ENCODE measurements at places on chromosomes 11 and 22. TPM values are rescaled to one million over a fixed set of nuclear protein-coding genes. Genes with fewer than 3 reads are reported as not detected.

- peak; percentile 36 for DNase-seq
Measured at GRCh38 chr11:13189561-13190426, 87.8 kb upstream of the BMAL1 start.

DNA sequence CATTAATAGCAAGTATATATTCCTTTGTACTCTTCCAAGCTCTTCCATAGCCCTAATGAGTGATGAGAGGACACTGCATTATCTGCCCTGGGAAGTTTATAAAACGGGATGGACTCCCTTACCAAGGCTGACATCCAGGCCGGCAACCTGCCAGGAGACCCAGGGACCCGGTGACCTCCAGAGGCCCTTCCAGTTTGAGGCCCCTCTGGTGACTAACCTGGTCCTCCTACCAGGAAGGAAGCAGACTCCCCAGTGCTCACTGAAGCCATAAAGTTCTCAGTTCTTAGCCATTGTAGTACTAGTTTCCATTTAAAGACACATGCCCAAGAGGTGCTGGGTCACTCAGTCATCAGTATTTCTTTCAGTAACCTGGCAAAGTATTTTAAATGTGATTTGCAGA lies 345.4 kb downstream of the TENM4 start:
- no peak for DNase-seq

DNA sequence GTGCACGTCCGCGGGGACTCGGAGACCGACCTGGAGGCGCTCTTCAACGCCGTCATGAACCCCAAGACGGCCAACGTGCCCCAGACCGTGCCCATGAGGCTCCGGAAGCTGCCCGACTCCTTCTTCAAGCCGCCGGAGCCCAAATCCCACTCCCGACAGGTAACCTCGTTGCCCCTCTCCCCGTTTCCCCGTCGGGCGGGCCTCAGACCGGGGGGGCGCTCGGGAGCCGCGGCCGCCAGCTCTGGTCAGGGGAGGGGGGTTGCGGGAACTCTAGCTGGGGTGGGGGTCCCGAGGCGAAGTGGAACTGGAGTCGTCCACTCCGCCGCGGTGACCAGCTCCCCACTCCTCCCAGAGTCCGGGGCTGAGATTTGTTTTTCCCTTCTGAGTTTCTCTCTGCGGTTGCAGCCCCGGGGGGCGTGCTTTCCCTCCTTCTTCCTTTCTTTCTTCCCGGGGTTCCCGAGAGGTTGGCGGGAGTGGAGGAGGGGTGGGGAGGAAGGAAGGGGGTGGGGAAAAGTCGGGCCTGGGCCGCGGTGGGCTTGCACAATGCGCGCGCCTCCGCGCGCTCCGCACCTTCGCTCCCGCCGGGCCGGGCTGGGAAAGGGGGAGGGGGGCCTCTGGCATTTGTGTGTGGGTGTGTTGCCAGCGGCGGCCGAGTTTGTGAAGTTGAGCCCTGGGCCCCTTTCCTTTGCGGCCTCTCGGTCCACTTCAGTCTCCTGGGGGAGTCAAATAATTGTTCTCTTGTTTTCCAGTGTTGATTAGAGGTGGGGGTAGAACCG lies 952 bp downstream of the YAP1 start:
- peak; percentile 94 for DNase-seq

GRCh38 chr11:111360150-111361043 lies 18.7 kb downstream of the POU2AF1 start:
- DNase-seq, result no peak

DNA sequence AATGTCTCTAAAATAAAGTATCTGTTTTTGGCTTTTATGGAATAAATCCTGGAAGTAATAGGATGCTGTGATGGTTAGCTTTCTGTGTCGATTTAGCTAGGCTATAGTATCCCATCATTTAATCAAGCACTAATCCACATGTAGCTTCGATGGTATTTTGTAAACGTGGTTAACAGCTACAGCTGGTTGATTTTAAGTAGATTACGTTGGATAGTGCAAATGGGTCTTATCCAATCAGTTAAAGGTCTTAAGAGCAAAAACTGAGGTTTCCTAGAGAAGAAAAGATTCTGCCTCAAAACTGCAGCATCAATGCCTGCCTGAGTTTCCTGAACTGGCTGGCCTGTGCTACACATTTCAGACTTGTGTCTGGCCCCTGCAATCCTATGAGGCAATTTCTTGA lies 314.2 kb upstream of the SORL1-AS1 start:
- no peak for DNase-seq

P2RX6 gene
- 11.8 TPM for total RNA-seq

SLC29A2 gene
- 30.2 TPM for total RNA-seq

DNA sequence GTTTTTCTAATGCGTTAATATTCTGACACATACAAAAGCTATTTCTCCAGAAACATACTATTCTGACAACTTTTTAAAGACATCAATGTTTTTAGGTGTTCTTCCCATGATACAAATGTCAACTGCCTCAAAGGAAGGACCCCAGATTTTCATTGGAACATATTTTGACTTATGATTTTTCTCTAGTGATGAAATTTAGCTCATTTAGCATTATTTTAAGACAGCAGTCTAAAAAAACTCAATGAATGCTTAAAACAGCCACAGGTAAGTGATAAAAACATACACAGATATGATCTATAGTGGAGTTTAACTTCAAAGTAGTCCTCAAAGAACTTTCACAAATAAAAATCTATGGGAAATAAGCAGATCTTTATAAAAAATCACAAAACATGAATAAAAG lies 24.9 kb downstream of the XKR3 start:
- no peak for DNase-seq

GRCh38 chr11:14764179-14764578 lies 120.6 kb downstream of the PDE3B start:
- DNase-seq, result no peak

MUC5AC gene
- not detected for total RNA-seq

CEP126 gene
- 0.53 TPM for total RNA-seq

- peak; percentile 46 for DNase-seq
Measured at GRCh38 chr11:10323793-10324170, 18.9 kb downstream of the ADM start.

MRGPRX3 gene
- not detected for total RNA-seq

- DNase-seq, result peak; percentile 53
Measured at GRCh38 chr11:114059984-114060391, 477 bp downstream of the ZBTB16 start.

- DNase-seq, result peak; percentile 21
Measured at GRCh38 chr11:119422809-119423508, at the start of gene THY1. Gene THY1 (minus strand): TSS chr11:119423172. CDS start chr11:119420905, 2,267 bp downstream.

NFAM1 gene
- total RNA-seq, result 2.1 TPM

DNA sequence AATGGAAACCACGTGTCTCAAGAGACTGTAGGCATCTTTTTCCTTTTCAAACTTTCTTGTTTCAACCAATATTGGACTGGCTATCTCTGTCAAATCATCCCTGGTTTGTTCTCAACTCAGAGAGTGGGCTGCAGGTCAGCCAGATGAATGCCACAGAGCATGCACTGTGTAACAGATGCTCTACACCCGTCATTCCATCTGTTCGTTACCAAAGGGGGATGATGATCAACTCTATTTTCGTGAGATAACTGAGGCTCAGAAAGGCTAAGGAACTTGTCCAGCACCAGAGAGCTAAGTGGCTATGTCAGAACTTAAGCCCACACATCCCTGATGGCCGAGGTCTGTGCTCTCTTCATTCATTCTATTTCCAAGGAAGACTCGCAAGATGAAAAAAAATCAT lies 42.1 kb downstream of the SLC1A2 start:
- no peak for DNase-seq

TBC1D22A gene
- 16.2 TPM for total RNA-seq

DNA sequence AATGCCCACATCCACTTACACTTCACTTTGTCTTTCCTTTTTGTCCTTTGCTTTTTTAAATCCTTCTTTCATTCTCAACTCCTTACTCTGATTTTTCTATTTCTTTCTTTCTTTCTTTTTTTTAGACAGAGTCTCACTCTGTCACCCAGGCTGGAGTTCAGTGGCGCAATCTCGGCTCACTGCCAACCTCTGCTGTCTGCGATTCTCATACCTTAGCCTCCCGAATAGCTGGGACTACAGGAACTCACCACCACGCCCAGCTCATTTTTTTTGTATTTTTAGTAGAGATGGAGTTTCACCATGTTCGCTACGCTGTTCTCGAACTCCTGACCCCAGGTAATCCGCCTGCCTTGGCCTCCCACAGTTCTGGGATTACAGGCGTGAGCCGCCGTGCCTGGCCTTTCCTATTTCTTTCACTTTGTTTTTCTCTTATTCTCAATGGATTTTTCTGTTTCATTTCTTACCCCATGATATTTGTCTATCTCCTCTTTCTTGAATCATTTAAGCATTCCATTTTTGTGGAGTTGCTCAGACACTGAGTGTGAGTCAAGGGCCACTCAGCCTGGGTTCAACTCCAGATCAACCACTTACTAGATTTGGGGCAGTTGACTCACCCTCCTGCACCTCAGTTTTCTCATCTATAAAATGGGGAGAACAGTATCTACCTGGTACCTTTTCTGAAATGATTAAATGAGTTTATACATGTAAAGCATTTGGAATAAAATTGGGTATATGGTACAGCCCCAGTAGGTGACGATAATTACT lies 7.6 kb downstream of the KCNJ5 start:
- DNase-seq, result no peak

VPS26B gene
- total RNA-seq, result 49.4 TPM

PLAAT5 gene
- 0.06 TPM for total RNA-seq

DNA sequence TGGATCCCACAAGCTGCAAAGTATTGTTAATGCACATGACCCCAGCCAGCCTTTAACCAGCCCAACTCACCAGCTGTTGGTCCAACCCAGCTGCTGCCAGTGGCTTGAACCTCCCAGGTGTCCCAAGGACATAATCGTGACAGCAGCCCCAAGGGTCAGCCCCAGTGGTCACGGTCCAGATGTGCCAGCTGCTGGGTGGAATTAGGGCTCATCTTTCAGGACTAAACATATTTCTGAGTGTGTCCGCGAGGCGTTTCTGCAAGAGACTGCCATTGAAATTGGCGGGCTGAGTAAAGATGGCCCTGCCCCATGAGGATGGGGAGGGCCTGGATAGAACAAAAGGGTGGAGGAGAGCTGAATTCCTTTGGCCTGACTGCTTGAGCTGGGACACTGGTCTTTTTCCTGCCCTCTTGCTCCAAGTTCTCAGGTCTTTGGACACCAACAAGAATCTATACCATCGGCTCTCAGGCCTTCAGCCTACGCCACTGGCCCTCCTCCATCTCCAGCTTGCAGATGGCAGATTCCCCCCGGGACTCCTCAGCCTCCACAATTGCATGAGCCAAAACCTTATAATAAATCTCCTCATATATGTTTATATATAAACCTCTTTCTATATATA lies 240.2 kb downstream of the MN1 start:
- no peak for DNase-seq

DNA sequence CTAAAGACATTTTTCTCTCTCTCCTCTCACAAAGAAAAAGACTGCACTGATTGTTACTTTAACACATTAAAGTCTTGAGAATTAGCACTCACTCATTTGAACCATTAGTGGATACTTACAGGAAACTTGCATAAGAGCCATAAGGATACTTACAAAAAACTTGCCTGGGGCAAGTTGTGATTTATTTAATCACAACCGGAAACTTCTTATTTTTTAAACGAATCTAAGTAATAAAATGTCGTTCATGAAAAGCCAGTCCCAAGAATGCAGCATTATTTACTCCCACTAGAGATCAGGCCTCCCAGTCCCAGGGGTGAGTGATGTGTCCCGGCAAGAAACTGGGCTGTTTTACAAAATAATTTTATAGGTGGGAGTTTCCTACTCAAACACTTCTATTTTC lies 59.3 kb upstream of the TTC12 start:
- DNase-seq, result no peak

KCNJ11 gene
- total RNA-seq, result 17.0 TPM

HIC2 gene
- 34.5 TPM for total RNA-seq

GAL3ST3 gene
- 38.6 TPM for total RNA-seq

APOL1 gene
- 0.11 TPM for total RNA-seq

DTX4 gene
- total RNA-seq, result 3.1 TPM

DNA sequence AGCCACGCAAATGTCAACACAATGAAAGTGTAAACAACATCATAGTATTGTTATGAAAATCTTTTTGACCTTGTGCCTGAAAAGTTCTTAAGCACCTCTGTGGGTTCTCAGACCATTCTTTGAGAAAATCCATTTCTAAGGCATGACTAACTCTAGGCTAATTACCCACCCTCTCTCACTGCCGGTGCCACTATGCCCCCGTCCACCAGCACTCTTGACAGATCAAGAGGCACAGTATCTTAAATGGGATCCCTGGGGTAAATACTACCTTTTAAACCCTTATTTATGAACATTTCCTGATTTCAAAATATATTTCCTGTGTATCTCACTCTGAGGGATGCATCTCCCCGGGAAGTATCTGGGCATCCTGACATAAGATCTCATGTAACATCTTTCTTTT lies 607.5 kb downstream of the METTL15 start:
- no peak for DNase-seq

GRCh38 chr22:40714499-40715337 lies 35.4 kb downstream of the MCHR1 start:
- no peak for DNase-seq

TMEM45B gene
- total RNA-seq, result 0.18 TPM

GRCh38 chr11:62145261-62145871 lies 21.6 kb downstream of the INCENP start:
- no peak for DNase-seq

GRCh38 chr11:70311616-70312015 lies 41.1 kb downstream of the PPFIA1 start:
- DNase-seq, result no peak

GRCh38 chr22:44537015-44537414 lies 39.0 kb upstream of the RTL6 start:
- DNase-seq, result no peak

RAB1B gene
- total RNA-seq, result 103 TPM

- no peak for DNase-seq
Measured at GRCh38 chr11:5631969-5632635, 7.3 kb downstream of the TRIM34 start.

GRCh38 chr11:20668844-20669819 lies at the start of gene NELL1:
Gene NELL1 (plus strand): TSS chr11:20669586.
- peak; percentile 59 for DNase-seq

DNA sequence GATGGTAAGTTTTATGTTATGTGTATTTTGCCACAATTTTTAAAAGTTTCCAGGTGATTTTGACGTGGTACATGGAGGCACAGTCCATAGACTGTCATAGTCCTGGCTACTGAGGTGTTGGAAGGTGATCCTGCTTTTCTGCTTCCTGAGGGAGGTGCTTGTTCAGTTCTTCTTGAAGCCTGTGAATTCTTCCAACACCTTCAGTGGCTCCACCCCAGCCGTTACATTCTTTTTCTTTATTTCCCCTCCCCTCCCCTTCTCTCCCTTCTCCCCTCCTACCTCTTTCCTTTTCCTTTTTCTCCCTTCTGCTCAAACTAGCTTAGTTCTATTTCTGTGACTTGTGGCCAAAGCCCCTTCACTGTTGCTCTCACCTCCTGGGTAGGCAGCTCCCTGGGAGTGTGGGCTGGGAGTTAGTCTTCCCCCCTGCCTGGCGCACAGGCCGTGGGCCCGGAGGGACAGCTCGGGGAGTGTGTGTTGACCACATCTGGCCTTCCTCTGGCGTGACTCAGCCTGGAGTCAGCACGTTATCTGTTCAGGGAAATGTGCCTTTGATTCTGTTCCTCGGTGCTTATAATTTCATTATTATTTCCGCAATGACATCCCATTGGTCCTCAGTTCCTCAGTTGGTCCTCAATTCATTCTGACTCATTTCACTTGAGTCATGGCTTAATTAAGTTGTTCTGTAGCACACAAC lies 566.2 kb downstream of the TBC1D22A start:
- no peak for DNase-seq

GRM5 gene
- total RNA-seq, result not detected
